ENCODE measurements at places on chromosomes 5 and 9.

GRCh38 chr9:120885958-120886357 is 9.0 kb upstream of the PHF19 start:
- DNase-seq: no peak

DNA sequence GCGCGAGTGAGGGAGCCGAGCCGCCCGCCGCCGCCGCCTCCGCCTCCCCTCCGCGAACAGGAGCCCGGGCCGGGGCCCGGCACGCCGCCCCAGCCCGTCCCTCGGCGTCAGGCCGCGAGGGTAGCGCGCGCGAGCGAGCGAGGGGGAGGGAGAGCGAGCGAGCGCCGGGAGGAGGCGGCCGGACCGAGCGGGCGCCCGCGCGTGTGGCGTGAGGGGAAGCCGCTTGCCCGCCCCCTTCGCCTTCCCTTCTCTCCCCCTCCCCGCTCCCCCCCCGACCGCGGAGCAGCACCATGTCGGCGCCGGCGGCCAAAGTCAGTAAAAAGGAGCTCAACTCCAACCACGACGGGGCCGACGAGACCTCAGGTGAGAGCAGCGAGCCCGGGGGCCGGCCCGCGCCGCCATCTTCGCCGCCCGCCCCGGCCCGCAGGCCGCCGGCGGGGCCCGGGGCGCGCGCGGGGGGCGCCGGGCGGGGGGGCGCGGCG is 312 bp downstream of the SET start:
- peak; percentile 55 for DNase-seq

GRCh38 chr5:14851050-14851419 is 20.5 kb downstream of the ANKH start:
- DNase-seq: no peak

- DNase-seq: no peak
Measured at GRCh38 chr9:112761912-112762655, 11.5 kb downstream of the SNX30 start.

DNA sequence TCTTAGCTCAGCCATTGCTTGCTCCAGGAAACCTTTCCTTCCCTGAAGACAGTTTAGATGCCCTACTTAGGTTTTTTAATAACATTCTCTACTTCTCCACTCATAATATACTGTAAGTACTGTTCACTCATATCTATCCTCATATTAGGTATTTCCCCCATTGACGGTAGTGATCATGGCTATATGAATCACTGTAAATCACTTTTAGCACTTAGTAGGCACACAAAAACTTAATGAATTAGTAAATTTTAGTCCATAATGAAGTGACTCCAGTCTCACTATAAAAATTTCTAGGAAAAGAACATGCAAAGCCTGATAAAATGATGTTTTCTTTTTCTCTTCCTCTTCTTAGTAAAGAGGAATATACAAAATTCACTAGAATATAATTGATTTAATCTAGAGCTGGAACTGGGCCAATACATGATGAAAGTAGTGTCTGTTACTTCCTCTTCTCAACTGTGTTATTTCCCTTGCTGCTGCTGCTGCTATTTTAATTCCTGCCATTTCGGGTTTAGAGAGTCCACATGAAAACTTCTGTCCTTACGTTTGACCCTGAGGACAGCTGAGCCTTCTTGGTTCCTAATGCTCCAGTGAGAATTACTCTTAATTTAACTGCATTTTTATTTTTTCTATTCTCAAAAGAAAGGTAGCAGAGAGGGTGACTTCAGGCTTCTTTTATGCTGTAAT is 73.5 kb downstream of the LNPEP start:
- no peak for DNase-seq

DNA sequence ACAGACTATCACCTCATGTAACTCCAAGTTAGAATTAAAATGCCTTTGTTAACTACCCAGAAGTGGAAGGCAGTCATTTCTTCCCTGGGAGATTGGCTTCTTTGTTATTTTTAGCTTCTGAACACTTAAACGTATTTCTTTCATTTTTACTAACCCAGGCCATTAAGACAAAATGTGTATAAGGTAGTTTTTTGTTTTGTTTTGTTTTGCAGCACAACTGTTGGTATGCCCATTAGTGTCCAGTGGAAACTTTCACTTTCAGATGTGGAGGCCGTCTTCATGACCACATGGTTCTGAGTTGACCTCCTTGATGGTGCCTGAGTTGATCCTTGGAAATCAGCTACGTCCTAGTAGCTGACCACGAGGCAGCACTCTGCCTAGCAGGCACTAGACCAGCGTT is 264.6 kb upstream of the ZNF608 start:
- no peak for DNase-seq

DNA sequence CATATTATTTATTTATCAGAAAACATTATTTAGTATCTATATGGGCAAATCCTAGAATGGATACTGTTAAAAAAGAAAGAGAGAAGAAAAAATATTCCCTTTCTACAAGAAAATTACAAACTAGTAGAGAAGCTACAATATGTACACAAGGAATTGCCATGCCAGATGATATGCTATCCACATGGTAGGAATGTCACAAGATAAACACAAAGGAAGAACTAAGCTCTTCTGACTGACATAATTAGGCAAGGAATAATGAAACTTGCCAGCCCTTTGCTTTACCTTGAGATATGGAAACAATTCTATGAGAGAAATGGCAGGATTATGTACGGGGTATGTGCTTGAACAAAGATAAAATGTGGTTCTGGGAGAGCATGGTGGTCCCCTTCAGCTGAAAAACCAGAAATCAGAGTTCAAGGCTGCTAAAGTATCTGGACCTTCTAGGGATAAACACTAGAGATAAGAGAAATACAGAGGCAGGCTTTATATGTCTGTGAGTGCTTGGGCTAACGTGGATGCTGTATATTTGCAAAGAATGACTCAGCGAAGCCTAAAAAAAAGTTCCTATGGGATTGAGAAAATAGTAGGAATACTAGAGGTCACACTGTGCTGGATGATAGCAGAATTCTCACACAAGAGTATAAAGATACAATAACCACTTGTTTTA is 451.6 kb downstream of the TLE1 start:
- DNase-seq: no peak

GRCh38 chr9:84796404-84796803 is 126.9 kb downstream of the NTRK2 start:
- DNase-seq: no peak

DNA sequence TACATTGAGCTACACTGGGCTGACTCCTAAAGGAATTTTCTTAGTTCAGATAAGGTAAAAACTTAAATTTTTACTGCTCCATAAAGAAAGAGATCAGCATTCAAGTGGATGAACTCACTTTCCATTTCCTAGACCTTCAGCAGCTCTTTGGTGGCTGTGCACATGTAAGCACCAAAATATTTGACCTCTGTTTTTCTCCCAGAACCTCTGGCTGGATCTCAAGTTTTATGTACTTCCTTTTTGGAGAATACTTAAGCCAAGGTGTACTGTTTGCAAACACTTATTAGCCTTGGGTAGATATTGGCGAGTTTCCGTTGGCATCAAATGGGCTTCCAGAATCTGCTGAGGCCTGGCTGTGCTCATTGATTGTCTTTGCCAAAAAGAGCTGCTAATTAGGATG is 10.3 kb downstream of the TNC start:
- no peak for DNase-seq

- DNase-seq: no peak
Measured at GRCh38 chr5:116032991-116033390, 719 bp downstream of the ARL14EPL start.

GRCh38 chr9:7210854-7211637 is 453.3 kb downstream of the KDM4C start:
- no peak for DNase-seq

DNA sequence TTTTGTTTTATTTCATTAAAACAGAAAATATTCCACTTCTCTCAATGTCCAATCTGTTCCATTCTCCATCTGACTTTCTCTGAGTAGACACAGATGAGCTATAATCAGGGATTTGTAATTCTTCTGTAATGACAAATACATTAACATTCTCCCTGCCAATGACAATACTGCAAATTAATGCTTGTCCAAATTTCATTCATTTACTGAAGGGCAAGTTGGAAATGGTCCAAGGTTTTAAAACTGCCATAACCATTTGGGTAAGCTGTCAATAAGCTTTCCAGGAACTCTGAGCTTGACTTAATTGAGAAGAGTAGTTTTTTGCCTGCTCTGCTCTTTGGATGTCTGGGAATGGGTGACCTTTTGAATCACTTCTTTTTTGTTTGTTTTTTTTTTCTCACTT is 253.5 kb downstream of the DMRTA1 start:
- DNase-seq: no peak

DNA sequence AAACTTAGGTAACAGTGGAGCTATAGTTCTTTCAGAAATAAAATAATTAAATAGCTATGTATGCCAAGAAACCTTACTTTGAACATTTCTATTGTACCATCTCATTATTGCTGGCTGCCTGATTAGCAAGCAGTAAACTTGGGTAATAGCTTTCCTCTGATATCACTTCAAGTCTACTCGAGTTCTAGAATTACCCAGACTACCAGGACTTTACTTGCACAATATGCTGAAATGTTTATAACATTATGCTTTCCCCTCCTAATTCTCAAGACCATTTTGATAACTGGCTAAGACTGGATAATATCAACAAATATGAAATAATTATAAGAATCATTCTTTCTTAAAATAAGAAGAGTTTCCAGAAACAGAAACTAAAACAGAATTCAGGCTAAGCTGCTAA is 512.6 kb downstream of the RAB3C start:
- no peak for DNase-seq

DNA sequence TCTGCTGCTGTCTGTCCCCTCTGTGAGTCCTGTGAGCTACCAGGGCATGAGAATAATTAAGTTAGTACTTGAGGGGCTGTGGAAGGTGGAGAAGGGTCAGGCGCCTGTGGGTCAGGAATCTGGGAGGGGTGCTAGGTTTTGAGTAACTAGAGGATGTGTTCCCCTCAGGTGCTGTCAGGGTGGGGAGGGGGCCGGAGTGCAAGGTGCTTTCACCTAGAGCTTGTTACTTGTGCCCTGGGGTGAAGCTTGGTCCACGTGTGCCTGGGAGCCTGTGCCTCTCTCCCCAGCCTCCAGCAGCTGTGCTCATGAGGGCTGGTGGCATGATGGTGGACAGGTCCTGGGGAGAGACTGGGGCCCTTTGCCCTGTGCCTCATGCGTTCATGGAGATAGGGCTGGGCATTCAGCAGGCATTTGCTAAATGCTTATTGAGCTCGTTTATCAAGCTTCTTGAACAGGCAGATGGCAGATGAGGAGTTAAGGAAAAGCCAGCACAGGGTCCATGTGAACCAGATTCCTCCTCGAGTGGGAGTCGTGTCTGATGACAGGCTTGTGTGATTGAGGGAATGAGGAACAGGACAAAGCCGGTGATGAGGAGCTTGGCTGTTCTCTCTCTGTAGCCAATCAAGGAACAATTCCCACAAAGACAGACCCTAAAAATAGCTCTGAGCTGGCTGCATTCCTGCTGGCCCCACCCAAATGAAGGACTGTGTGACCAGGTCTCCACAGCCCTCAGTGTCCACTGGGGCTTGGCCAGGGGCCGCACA is 40.9 kb downstream of the CACNA1B start:
- no peak for DNase-seq

DNA sequence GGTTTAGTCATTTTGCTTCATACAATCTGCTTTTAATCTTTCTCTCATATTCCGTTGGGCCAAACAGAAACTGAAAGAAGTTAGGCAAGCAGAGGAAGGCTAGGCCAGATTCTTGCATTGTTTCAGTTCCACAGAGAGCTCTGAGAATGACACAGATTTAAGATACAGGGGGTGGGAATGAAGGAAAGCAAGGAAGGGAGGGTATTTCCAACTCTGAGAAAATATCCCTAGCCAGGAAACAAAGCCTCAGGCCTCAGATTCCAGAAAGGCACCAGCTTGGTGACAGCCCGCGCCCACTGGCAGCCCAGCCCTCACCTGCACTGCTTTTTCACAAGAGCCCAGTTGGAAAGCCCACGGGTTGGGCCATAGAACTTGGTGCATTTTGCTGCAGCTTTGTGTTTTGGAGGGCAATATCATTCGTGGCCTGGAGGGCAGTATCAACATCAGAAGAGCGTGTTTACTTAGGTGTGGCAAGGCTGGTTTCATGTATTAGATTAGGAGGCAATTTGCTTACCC is 63.5 kb downstream of the ENC1 start:
- DNase-seq: no peak

- DNase-seq: no peak
Measured at GRCh38 chr5:40672425-40672824, 7.3 kb upstream of the PTGER4 start.

GRCh38 chr5:96407436-96407835 is 25.6 kb downstream of the PCSK1 start:
- DNase-seq: no peak

GRCh38 chr5:191036-191948 is at the start of gene LRRC14B:
TSS of gene LRRC14B (plus strand) at chr5:191495. CDS start at chr5:191539, 44 bp downstream.
- DNase-seq: no peak

DNA sequence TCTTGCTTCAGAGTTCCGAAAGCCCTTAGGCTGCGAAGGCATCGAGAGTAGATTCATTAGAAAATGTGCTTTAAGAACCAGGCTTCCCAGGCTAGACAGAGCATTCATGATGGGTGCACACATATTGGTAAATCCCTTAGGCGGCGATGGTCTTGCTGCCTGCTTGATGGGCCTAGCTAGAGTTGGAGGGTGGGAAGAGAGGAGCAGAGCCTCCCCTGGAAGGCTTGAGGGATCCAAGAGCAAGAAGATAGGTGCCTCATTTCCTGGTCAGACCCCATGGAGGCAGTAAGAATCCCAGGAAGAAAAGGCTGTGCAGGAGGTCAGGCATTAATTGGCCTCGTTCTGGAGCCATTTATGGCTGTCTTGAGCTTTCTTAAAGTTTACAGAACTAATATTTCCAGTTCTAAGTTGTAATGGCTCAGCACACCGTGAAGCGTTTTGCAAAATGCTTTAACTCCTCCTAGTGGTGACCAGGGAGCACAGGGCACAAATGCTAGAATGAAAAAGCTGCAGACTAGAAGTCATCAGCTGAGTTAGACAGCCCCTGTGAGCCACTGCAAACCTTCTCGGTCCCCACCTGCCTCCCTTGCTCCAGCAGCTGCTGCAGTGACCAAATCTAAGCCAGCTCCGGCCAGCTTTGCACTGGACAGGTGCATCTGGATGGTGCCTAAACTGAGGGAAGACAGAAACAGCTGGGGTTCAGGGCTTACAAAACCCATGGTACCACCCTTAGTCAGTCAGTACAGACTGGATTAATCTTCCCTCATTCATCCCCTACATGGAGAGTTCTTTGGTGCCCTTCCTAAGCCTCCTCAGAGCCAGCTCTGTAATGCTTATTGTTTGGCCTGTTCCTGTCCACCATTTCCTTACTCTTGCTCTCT is 14.7 kb downstream of the SLC45A2 start:
- DNase-seq: no peak
